ENCODE measurements at places on chromosomes 5 and 9. TPM values are rescaled to one million over a fixed set of nuclear protein-coding genes. Genes with fewer than 3 reads are reported as not detected.

The EDIL3 gene
- total RNA-seq = 227 TPM

DNA sequence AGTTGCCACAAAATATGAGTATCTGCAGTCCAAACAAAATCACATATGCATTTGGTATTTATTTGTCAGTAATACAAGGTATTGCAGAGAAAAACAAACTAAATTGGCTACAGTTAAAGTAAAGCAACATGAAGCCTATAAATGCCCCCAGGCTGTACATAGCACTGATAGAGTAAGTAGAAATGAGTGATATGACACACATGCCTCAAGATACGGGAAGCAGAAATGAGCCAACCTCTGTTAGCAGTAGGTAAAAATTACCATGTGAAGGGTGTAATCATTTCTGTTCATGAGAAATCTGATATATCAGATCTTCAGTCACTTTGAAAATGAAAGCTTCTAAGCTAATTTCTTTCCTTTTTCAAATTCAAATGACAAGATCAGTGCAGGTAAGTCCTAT is 131.1 kb downstream of the CHSY3 start:
- no peak for DNase-seq

- peak; percentile 39 for DNase-seq
These were observed 2.1 kb upstream of the TTLL11 start for GRCh38 chr9:122095010-122095767.

GRCh38 chr9:115226152-115226551 is 108.2 kb upstream of the TNC start:
- DNase-seq = no peak

DNA sequence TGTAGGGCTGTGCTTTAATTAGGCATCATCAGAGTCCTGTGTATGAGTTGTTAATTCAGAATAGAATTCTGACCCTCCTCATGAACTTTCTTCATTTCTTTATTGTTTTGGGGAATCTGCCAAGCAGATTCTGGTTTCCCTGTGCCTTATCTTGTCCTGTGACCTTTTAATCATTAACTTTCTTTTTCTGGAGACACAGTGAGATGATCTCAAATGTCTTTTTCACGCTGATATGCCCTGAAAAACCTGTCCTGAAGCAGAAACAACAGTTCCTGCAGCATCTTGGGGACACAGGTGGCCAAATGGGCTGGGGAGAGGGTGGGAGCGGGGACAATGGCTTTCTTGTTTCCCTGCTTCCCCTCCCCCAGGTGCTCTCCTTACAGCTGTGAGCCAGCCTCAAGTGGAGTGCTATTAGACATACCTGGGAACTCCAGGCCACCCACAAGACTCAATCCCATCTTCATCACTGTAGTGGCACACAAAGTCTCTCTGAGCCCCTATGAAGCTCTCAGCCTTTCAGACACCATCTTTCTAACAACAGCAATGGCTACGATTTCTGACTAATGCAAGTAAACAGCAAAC is 213.8 kb downstream of the ATP10B start:
- DNase-seq = no peak

DNA sequence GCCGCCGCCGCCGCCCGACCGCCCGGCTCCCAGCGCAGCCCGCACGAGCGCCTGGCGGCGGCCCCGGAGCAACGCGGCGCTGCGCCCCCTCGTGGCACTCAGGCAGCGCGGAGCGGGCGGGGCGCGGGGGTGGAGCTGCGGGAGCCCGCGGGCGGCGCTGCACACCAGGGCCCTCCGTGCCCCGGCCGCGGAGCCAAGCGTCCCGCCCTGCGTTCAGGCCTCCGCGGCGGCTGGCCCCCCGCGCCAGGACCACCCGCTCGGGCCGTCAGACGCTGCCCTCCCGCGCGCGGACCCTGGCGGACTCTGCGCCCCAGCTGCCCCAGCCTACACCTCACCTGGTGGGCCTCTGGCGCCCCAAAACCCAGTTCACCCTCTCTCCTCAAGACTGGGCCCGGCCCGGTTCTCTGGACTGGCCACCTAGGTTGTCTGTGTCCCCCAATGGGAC is at the start of gene RASGEF1C:
RASGEF1C (minus strand) TSS at position 75 of the 445 bp plus-strand sequence. CDS start 71,159 bp downstream, outside the sequence.
- peak; percentile 62 for DNase-seq

DNA sequence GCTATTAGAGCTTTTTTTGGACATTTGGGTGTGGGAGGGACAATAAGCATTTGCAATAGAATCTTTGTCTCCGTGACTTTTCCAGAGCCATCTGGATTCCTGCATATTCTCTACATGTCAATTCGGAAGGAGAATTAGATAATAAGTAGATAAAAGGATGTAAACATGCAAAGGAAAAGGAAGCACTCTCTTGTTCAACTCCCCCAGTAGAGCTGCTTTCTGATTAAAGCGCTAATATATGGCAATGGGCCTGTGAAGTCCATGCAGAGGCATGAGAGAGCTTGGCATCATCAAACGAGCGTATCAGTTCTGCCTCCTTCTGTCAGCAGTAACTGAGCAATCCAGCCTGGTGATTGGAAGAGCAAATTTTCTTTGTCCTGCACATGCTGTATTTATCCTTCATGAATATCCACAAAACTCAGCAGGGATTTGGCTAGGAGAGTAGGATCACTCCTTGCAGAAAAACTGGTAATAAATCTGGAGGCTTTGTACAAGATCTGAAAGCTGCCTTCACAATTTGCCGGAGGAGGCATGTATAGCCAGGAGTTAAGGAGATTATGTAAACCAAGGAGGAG is 1752.9 kb downstream of the MAT2B start:
- no peak for DNase-seq

The SLC31A1 gene
- 36.1 TPM for total RNA-seq

The IFNK gene
- not detected for total RNA-seq

DNA sequence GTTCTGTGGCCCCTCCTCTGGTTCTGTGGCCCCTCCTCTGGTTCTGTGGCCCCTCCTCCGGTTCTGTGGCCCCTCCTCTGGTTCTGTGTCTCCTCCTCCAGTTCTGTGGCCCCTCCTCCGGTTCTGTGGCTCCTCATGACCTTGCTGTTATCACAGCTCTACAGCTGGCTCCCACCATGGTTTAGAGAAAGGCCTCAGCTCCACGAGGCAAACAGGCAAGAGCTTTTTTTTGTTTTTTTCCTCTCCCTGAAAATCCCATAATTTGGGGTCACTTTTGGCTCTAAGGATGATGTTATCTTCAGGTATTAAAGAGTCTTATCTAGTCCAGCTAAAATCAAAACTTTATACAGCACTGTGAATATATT is 31.8 kb downstream of the C5orf15 start:
- no peak for DNase-seq

GRCh38 chr5:62044989-62045388 is 261.0 kb upstream of the KIF2A start:
- DNase-seq = no peak

Data from H4 (cell line).